Astrocyte of the spinal cord (primary cell): ENCODE measurements at places on chromosomes 11 and 22.

GRCh38 chr22:50673231-50674129 lies 857 bp downstream of the SHANK3 start:
- no peak for DNase-seq

DNA sequence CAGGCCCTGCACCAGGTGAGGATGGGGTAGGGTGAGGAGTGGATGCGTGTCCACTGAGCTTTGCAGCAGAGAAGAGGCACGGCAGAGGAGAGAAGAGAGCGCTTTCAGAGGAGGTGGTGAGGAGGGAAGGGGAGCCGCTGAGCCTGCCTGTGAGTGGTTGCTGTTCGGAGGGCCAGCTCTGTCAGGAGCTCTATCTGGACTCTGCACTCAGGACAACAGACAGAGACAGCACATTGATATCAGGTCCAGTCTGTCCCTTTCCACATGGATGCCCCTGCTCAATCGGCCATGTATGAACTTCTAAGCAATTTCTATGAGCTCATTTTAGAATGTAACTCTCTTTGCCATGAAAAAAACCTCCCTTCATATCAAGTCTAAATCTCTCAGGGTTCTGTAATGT lies 158.6 kb downstream of the KIRREL3 start:
- no peak for DNase-seq

DNA sequence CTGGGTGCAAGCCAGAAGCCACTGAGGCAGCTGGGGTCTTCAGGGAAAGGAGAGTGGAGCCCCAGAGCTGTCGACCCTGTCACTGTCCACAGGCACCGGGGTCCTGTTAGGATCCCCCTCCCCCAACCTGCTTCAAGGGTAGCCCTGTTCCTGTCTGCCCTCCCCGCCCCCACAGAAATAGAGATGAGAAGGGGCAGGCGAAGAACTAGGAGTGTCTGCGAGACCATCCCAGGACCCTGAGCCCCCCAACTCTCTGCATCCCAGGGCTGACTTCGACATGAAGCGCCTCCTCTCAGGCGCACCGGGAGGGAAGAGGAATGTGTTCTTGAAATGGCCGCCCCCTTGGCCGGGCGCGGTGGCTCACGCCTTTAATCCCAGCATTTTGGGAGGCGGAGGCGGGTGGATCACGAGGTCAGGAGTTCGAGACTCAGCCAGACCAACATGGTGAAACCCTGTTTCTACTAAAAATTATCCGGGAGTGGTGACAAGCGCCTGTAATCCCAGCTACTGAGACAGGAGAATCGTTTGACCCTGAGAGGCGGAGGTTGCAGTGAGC lies 607 bp upstream of the ZNF70 start:
- DNase-seq, result peak; percentile 16

DNA sequence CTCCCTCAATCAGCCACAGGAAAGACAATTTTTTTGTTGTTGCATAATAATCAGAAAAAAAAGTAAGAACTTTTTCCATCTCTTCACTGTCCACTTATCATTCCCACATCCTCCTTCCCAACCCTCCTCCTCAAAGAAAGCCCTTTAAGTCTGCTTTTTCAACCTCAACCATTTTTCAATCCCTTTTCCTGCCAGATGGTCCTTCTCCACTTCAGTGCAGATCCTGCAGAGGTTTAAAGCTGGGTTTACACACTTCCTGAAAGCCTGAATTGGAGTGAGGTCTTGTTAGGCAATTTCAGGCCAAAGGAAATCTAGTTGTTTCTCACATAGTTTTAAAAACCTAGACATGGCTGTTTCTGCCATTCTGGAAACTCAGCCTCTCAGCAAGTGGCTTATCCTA lies 78.3 kb downstream of the RPL27A start:
- DNase-seq, result no peak

- no peak for DNase-seq
Observed at GRCh38 chr11:1126935-1127663, 30.7 kb upstream of the MUC5AC start.

DNA sequence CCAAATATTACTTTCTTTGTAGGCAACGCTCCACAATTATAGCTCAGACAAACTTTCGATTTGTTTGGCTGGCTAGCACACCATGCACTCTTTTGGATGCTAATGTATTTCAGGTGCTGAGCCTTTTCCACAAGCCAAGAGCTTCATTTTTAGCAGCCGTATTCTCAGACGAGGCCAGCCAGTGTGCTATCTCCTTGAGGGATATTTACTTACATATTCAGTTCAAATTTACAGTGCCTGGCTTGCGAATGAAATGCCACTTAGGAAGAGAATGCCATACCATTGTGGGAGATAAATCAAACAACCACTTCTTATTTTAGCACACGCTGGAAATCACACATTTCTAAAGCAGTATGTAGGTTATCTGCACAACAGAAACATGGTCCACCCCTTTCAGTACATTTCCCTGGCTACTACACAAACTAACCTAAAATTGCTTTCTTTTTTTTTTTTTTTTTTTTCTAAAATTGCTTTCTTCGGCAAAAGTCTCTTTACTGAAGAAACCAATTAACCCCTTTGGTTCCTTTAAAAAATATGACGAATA lies 236.9 kb downstream of the CADM1 start:
- no peak for DNase-seq

DNA sequence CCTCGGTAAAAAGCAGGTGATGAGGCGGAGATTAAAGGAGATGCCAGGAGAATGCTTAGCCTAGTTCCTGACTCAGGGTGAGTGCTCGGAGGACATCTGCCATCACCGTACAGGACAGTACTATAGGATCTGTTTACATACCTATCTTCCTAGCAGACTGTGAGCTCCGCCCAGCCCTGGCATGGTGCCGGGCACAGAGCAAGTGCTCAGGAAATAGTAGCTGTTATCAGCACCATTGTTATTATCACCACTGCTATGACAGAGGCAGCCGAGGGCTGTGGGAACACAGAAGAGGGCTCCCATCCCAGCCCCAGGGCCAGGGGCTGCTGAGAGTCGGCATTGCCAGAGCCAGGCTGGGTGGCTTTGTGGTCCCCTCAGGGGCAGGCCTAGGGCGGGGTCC lies 642 bp upstream of the SEPTIN3 start:
- no peak for DNase-seq

DNA sequence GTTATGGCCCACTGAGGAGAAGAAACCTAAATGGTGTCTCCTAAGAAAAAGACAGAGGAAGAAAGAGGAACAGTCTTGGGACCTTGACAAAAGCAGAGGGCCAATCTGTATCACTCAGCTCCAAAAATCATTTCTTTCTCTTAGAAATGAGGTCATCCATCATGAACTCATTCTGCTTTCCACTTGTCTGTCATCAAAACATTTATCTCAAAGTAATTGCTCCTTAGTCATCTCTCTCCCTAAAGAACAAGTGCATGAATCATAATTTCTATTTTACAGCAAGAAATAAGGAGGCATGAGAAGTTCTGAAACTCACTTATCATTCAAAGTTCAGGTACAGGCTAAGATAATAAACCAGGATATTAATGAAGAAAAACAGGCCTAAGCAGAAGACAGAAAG lies 375.6 kb downstream of the KCNA4 start:
- no peak for DNase-seq

- peak; percentile 38 for DNase-seq
Observed at GRCh38 chr11:127620671-127621070, 620.1 kb upstream of the KIRREL3 start.

DNA sequence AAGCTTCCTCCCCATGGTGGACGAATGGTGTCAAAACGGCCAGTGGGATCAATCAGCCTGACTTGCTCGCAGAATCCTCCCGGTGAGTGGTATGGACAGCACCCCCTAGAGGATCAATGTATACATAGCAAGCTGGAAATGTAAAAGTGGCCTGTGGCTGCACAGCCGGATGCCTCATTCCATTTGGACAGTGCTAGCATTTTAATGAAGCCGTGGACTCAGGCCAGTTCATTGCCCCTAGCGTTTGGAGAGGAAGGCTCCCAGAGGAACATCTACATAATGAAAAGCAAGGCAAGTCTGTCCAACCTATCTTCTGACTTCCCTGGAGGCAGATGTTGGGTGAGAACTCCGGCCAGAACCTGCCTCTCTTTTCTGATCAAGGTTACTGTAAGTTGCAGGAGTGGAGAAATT lies 942.3 kb downstream of the NTM start:
- no peak for DNase-seq

DNA sequence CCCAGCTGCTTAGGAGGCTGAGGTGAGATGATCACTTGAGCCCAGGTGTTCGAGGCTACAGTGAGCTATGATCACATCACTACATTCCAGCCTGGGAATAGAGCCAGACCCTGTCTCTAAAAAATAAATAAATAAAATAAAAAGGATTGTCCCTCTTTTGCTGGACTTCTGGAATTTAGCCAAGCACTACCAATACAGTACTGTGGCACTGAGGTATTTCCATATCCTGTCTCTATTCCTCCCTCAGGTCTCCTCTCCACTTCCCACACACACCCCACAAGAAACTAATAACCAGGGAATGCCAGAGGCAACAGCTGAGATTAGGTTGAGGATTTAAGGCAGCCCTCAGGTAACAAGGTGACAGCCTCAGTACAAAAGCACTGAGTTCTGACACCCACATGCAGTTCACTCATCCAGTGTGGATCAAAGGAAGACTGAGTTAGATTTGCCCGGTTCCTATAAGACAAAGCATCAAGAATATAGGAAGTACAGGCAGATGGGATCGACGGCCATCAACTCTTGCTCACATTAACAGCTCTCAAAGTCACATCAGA lies 4.5 kb upstream of the PPP2R1B start:
- DNase-seq, result no peak

- peak; percentile 44 for DNase-seq
Observed at GRCh38 chr11:3609416-3610265, 32.2 kb downstream of the ART5 start.

- DNase-seq, result no peak
Observed at GRCh38 chr22:49967706-49968208, 7.2 kb downstream of the PIM3 start.

DNA sequence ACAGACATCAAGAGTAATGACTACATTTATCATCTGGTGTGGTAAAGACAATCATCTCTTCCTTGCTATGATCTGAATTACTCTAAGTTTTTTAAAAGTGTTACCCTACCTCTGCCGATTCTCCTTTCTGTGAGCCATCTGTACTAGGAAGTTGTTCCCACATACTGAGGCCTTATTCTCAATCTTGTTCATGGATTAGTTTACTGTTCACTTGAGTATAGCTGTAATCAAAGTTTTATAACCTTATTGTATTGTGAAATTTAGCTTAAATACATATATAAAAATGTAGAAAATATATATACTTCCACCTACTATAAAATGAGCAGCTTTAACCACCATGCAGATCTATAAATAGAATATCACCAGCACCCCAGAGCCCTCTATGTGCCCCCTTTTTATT lies 2.4 kb upstream of the OR8D2 start:
- DNase-seq, result no peak

DNA sequence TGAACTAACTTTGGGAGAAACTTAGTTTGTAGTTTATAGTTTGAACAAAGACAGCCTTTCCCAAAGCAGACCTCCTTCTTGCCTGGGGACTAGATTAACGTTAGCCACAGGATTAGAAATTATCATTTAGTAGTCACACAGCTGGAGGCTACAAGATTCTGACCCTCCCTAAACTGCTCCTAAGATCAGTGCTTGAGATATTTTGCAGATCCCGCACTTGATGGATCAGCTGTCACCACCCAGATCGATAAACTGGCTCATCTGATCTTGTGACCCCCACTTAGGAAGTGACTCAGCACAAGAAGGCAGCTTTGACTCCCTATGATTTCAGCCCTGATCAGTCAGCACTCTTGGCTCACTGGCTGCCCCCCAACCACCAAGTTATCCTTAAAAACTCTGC lies 1.6 kb downstream of the SLC22A24 start:
- no peak for DNase-seq

DNA sequence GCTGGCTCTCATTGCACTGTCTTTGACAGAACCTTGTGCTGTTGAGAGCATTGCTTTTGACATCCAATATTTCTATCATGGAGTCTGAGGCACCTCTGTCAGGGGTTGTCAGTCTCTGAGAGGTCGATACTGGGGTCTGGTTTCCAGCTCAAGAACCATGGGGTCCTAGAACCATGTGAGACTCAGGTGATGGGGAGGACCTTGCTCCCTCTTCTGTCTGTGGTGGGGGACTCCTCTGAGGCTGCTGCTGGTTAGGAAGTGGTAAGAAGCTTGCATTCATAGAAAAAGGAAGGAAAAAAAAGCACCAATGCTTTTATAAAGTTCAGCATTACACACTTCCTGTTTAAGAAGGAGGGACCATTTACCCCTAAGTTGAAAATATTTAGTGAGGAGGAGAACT lies 91.8 kb upstream of the CD44 start:
- DNase-seq, result no peak

DNA sequence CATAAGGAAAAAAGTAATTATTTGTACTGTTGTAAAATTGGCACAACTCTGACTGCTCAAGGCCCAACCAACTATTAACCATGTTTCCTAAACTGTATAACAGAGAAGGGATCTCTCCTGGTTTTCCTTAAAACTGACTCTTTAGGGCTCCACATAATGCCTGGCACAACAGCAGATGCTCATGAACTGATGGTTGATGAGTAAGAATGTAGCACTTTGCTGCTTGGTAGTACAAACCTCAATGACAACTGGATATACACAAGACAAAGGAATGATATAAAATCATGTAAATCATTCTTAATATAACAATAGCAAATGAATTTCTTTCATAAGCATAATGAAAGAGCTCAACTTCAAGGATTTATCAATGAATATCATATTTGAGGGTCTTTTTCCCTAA lies 11.7 kb downstream of the MSANTD2 start:
- DNase-seq, result no peak

DNA sequence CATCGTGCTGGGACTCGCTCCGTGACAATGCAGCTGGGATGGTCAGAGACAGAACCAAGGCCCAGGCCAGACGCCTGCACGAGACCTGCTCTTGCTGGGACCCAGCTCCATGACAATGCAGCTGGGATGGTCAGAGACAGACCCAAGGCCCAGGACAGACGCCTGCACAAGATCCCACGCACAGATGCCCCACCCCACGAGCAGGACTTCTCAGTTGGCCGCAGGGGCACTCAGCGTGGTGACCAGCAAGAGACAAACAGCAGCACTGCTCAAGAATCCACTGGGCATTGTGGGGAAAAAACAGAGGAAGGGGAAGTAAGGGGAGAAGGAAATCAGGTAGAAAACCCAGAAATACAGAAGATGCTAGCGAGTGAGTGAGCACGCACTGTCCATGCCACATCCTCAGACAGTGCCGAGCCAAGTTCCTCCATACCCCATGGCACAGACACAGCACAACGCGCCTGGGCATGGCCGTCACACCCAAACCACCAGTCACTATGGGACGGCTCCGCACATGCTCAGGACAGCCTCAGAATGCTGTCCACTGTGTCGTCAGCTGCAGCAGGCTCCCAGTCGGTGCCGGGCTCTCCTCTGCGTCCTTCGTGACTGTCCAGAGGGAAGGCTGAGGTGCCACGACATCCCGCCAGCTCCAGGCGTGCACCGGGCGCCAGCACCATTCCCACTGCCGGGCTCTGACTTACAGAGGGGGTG lies 44.5 kb downstream of the BRD1 start:
- no peak for DNase-seq

- no peak for DNase-seq
Observed at GRCh38 chr22:17627961-17628405, 566 bp downstream of the ATP6V1E1 start.

DNA sequence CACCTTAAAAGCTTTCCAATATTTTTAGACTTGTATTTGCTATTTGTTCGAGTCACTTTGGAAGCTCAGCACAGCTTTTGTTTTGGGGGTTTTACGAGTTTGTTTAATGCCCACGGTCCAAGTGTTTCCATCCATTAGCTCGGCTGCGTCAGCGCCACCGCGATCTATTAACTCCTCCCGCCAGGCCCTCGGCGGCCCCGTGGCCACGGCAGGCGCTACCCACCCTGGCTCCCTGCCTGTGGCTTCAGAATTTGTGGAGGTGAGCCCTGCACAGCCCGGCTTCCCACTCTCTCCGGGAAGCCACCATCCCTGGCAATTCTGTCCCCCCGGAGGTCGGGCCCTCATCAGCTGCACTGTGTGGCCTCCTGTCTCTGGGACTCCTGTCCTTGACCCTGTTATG lies 648.5 kb downstream of the BRD1 start:
- DNase-seq, result no peak
